Naive thymus-derived CD4-positive, alpha-beta T cell (primary cell): ENCODE measurements at places on chromosomes 13 and 19. TPM values are rescaled to one million over a fixed set of nuclear protein-coding genes. Genes with fewer than 3 reads are reported as not detected.

- peaks cover 14% of the 10 kb centered on the region for H3K4me1 ChIP-seq
- peak overlapping the region; percentile 91 for H3K4me3 ChIP-seq
- peaks cover 54% of the 10 kb centered on the region for H3K36me3 ChIP-seq
- H3K27ac ChIP-seq = peak overlapping the region; percentile 90
- H3K27me3 ChIP-seq = no peaks in the 10 kb centered on the region
- DNase-seq = no peak
Observed at GRCh38 chr19:58003174-58003828, 681 bp upstream of the ZNF606 start.

- H3K4me3 ChIP-seq = peak within 1 kb of the TSS; percentile 56
- H3K4me1 ChIP-seq = peaks cover 5% of the 10 kb centered on the region
- H3K36me3 ChIP-seq = no peaks in the 10 kb centered on the region
- H3K27me3 ChIP-seq = peaks cover 9% of the 10 kb centered on the region
Observed at GRCh38 chr19:35856546-35857149, at the start of gene KIRREL2. Gene KIRREL2, plus strand, starts transcription at chr19:35856911. Its CDS starts 209 bp downstream, at chr19:35857120.

- H3K36me3 ChIP-seq = no peaks in the 10 kb centered on the region
- no peaks in the 10 kb centered on the region for H3K4me1 ChIP-seq
- H3K4me3 ChIP-seq = no peak within 1 kb of the TSS
Observed at GRCh38 chr19:51531349-51532315, at the start of gene SIGLEC6. Gene SIGLEC6, minus strand, starts transcription at chr19:51531670. Its CDS starts 22 bp downstream, at chr19:51531648.

The WIZ gene
- 22.9 TPM for total RNA-seq

The CACNG6 gene
- 0.42 TPM for total RNA-seq

The GRIN2D gene
- total RNA-seq = 0.39 TPM

DNA sequence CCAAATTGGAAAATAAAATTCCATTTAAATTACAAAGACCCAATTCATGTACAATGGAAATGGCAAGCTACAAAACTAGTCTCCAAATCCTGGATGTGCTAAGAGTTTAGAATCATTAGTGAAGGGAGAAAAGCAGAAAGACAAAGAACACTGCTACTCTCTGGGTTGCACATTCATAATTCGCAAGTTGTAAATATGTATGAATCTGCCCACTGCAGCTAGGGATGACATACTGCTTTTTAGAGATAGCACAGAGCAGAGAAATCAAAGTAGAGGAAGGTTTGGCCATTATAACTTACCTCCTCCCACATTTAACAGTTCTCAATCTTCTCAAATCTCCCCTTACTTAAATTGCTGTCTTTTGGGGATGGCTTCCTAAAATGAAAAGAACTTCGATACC is 231.1 kb downstream of the ENOX1 start:
- H3K4me1 ChIP-seq = no peaks in the 10 kb centered on the region
- no peak for DNase-seq
- H3K36me3 ChIP-seq = no peaks in the 10 kb centered on the region
- H3K27ac ChIP-seq = no peak overlapping the region
- no peak overlapping the region for H3K4me3 ChIP-seq
- H3K27me3 ChIP-seq = no peaks in the 10 kb centered on the region

The CYP2F1 gene
- total RNA-seq = 1.1 TPM

DNA sequence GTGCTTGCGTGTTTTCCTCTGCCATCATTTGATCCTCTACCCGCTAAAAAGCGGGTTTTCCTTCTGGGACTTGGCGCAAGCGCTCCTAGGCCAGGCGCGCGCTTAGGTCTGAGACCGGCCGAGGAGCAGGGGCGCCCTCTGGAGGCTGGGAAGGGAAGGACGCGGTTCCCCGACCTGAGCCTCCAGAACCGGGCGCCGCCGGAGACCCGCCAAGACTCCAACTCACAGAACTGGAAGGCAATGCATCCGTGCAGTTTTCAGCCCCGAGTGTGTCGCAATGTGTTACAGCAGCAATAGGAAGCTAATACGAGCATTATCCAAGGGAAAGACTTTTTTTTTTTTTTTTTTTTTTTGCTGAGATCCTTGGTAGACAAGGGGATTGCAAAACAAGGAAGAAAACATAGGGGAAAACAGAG is 190.9 kb downstream of the COL4A1 start:
- H3K4me1 ChIP-seq = no peaks in the 10 kb centered on the region
- DNase-seq = peak; percentile 31
- no peak overlapping the region for H3K4me3 ChIP-seq
- H3K36me3 ChIP-seq = no peaks in the 10 kb centered on the region
- no peaks in the 10 kb centered on the region for H3K27me3 ChIP-seq

GRCh38 chr13:84784443-84785153 is 902.3 kb upstream of the SLITRK1 start:
- H3K4me3 ChIP-seq = no peak overlapping the region
- no peaks in the 10 kb centered on the region for H3K4me1 ChIP-seq

DNA sequence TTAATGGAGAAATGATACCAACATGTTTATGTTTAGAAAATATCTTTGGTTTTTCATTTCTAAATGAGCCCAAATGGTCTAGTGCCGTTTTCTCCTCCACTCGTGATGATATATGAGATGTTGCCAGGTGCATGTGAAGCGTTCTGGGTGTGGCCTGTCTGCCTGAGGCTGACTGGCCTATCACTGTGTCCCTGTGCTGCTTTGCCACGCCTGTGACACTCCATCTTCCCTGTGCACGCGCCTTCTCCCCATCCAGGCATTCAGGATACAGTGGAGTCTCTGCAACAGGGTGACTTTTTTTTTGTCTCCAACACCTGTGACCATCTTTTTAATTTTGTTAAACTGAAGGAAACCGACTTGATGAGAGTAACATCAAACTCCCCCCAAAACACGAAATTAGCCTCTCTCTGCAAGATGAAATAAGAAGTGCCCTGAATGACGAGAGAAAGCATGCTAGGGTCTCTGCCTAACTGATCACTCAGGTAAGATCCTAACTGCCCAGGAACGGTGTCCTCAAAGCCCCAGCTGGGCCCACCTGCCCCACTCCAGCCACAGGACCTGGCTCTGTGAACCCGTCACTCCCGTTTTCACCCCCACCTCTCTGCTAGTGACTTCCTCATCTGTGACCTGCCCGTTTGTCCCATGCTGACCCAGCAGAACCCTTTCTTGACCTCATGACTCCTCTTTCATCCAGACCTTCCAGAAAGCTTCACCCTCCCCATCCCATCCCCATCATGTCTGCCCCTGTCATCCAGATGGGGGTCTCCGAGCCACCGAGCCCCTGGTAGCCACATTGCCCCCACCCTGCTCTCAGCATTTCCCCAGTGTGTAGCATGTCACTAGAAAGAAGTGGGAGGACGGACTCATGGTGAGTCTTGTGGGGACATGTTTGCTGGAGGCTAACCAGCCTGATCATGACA is 33.2 kb upstream of the TFDP1 start:
- no peak overlapping the region for H3K27ac ChIP-seq
- peaks cover 38% of the 10 kb centered on the region for H3K36me3 ChIP-seq
- H3K4me3 ChIP-seq = no peak overlapping the region
- H3K4me1 ChIP-seq = no peaks in the 10 kb centered on the region
- H3K27me3 ChIP-seq = no peaks in the 10 kb centered on the region

The ZNF525 gene
- 19.7 and 21.2 TPM in 2 replicates for total RNA-seq

- H3K4me1 ChIP-seq = no peaks in the 10 kb centered on the region
- no peak for DNase-seq
- no peak overlapping the region for H3K27ac ChIP-seq
- no peaks in the 10 kb centered on the region for H3K27me3 ChIP-seq
- no peak overlapping the region for H3K4me3 ChIP-seq
Observed at GRCh38 chr13:81058211-81058915, 717.4 kb upstream of the SPRY2 start.

DNA sequence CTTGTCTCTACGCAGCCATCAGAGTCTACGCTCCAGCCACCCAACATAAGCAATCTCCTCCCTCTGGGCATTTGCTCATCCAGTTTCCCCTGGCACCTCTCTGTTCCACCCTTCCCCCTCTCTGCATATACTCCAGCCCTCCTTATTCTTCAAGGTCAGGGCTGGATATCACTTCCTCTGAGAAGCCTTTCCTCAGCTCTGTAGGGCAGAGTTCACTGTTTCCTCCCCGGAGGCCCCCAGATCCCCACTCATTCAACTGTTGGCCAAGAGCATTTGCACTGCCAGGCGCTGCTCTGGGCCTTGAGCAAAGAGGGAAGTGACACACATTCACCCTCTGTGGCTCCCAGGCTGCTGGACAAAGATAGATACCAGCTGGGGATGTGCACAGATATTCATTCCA is 3.3 kb downstream of the FCGRT start:
- no peaks in the 10 kb centered on the region for H3K36me3 ChIP-seq
- no peaks in the 10 kb centered on the region for H3K27me3 ChIP-seq
- H3K4me1 ChIP-seq = peaks cover 40% of the 10 kb centered on the region
- H3K4me3 ChIP-seq = no peak overlapping the region

The CALR3 gene
- total RNA-seq = not detected

The HSD17B14 gene
- 2.9 TPM for total RNA-seq

GRCh38 chr13:21320642-21321034 is 138.5 kb downstream of the ZDHHC20 start:
- no peak overlapping the region for H3K4me3 ChIP-seq
- H3K4me1 ChIP-seq = no peaks in the 10 kb centered on the region
- H3K27me3 ChIP-seq = no peaks in the 10 kb centered on the region
- no peak for DNase-seq
- no peak overlapping the region for H3K27ac ChIP-seq

The KIR2DL4 gene
- total RNA-seq = not detected

The ZNF708 gene
- 17.8 and 21.2 TPM in 2 replicates for total RNA-seq

GRCh38 chr13:91167706-91168385 is 179.6 kb upstream of the MIR17HG start:
- no peaks in the 10 kb centered on the region for H3K4me1 ChIP-seq
- no peak for DNase-seq
- no peak overlapping the region for H3K27ac ChIP-seq
- no peaks in the 10 kb centered on the region for H3K27me3 ChIP-seq
- no peaks in the 10 kb centered on the region for H3K36me3 ChIP-seq
- no peak overlapping the region for H3K4me3 ChIP-seq

DNA sequence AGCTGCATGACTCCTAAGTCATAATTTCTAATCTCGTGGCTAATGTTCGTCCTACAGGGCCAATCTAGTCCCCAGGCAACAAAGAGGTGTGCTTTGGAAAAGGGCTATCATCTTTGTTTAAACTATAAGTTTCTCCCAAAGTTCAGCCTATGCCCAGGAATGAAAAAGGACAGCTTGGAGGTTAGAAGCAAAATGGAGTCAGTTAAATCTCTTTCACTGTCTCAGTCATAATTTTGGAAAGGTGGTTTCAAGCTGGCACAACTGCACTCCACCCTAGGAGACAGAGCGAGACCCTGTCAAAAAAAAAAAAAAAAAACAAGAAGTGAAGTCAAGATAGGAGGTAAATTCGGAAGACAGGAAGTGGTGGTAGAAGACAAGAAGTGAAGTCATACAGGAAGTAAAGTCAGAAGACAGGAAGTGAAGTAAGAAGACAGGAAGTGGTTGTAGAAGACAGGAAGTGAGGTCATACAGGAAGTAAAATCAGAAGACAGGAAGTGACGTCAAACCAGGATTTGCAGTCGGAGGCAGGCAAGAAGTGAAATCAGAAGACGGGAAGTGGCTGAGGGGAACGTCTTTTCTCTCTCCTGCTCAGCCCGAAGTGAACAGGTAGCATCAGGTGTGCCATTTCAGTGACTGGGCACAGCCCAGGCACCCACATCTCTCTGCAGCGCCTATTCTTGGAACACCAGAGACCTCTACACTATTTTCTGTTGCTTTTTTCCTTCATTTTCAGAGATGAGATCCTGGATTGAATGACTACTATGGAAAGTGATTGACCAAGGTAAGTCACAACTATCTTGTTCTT is 32.2 kb downstream of the GP6 start:
- H3K4me3 ChIP-seq = peak overlapping the region; percentile 51
- H3K27ac ChIP-seq = peak overlapping the region; percentile 75
- DNase-seq = peak; percentile 92
- H3K27me3 ChIP-seq = peaks cover 3% of the 10 kb centered on the region

The NCR1 gene
- 0.65 TPM for total RNA-seq

The RFPL4AL1 gene
- total RNA-seq = not detected in 2 replicates

DNA sequence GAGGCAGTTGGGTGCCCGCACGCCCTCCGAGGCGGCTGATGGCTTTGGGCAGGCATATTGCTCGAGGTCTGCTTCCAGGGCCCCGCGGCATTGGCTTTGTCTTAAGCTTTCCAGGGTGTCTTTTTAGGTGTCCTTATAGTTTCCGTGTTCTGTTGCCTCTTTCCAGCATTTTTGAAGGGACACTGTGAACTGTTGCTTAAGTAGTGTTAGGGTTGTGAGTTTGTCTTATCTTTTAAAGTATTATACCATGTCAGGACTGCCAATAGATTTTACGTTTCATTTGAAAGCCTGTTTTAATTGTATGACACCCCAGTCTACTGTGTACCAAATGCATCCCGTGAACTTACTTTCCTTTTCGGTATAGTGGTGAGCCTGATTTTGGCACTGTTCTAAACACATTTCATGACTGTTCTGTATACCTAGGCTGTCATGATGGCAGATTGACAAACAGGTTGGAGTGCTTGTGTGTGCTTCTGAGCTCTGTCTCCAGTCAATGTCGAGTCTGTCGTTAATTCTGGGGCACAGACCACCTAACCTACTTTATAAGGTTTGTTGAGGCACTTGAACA is 656 bp downstream of the PCCA start:
- H3K36me3 ChIP-seq = no peaks in the 10 kb centered on the region
- peak overlapping the region; percentile 77 for H3K4me3 ChIP-seq
- no peaks in the 10 kb centered on the region for H3K27me3 ChIP-seq
- DNase-seq = peak; percentile 24
- H3K27ac ChIP-seq = peak overlapping the region; percentile 58

DNA sequence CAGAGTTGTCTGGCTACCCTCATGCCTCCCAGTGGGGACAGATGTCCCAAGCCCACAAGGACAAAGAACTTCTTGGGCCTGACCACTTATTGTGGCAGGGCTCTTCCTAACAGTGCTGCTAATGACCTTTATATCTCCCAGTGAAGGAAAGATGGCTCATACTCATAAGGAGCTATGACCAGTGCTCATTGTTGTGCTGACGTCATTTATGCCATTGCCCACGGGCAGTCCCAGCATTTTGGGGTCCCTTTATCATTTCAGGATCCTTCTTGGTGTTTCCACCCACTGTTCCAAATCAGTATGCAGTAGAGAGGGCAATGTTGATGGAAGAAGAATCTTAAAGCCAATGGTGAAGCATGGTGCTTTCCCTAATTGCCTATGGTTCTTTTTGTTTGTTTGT is 1640.0 kb upstream of the PRR20A start:
- H3K4me3 ChIP-seq = no peak overlapping the region
- H3K4me1 ChIP-seq = no peaks in the 10 kb centered on the region
- no peaks in the 10 kb centered on the region for H3K27me3 ChIP-seq
- no peaks in the 10 kb centered on the region for H3K36me3 ChIP-seq
- no peak overlapping the region for H3K27ac ChIP-seq
- no peak for DNase-seq
